ENCODE measurements at places on chromosomes 6 and 20.
A peak's percentile ranks its signal among the peaks of the same experiment; 100 is the strongest.

- DNase-seq = peak; percentile 35
- peaks cover 11% of the 10 kb centered on the region for H3K4me1 ChIP-seq
- no peak overlapping the region for H3K4me3 ChIP-seq
These were observed 7.2 kb downstream of the SAMD3 start for GRCh38 chr6:130215526-130215925.

GRCh38 chr6:109561844-109562243 is 78.8 kb upstream of the ZBTB24 start:
- no peaks in the 10 kb centered on the region for H3K36me3 ChIP-seq
- no peak overlapping the region for H3K27ac ChIP-seq
- no peaks in the 10 kb centered on the region for H3K27me3 ChIP-seq

- H3K27me3 ChIP-seq = no peaks in the 10 kb centered on the region
- DNase-seq = peak; percentile 89
- H3K4me3 ChIP-seq = peak overlapping the region; percentile 26
- peaks cover 24% of the 10 kb centered on the region for H3K4me1 ChIP-seq
- H3K27ac ChIP-seq = peak overlapping the region; percentile 60
- H3K36me3 ChIP-seq = no peaks in the 10 kb centered on the region
These were observed 64.5 kb downstream of the AKAP7 start for GRCh38 chr6:131199568-131200272.

DNA sequence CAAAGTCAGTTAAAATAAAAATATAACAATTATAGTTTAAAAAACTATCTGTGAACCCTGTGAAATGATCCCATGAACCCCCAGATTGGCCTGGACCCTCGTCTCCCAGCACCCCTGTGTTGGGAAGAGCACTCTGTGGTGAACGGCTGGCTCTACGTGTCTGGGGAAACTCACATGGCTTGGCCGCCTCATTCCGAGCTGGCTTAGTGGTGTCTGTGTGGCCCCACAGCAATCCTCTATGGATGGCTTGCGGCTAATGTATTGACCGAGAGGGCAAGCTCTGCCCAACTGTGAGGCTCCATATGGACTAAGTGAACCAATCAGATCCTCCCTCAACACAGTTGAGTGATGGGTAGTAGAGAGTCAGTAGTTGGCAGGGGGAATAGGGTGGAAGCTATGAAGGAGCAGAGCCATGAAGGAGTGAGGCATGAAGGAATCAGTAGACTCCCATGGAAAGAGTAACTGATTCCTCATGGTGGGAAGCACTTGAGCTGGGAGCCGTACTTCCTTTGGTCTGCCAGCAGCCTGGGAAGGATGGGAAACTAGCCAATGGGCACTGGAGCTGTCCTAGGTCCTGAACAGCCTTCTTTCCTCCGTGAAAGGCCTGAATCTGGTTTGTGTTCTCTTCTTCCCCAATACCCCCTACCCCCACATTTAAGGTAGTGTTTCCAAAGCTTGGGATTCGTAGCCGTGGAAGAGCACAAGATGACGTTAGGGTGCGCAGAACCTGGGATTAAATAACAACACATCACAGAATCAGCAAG is 21.6 kb upstream of the ZNF831 start:
- H3K4me3 ChIP-seq = no peak overlapping the region
- no peaks in the 10 kb centered on the region for H3K36me3 ChIP-seq
- no peak for DNase-seq
